Breast epithelium (tissue), 4 donors: ENCODE measurements at places on chromosomes 4 and X.

- no peak for DNase-seq
These were observed 76.0 kb downstream of the ABLIM2 start for GRCh38 chr4:8082517-8083055.

- DNase-seq = no peak
These were observed 546.9 kb downstream of the BCOR start for GRCh38 chrX:39550795-39551361.

DNA sequence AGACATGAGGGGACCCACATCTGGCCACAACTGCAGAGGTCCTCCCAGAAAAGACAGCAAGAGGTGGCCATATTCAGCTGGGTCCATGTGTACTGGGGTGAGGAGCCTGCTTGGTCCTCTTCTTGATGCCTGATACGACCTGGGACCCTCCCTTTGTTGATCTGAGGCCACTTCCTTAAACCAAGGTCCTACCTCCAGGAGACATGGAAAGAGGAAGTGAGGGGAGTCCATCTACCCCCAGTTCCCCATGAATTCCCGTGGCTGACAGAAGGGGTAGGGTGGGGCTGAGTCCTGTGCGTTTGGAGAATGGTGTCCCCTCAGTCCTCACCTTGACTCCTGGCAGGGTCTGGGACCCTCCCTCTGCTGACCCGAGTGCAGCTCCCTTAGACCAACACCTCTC is 2.1 kb downstream of the MAGEA10 start:
- DNase-seq = no peak

DNA sequence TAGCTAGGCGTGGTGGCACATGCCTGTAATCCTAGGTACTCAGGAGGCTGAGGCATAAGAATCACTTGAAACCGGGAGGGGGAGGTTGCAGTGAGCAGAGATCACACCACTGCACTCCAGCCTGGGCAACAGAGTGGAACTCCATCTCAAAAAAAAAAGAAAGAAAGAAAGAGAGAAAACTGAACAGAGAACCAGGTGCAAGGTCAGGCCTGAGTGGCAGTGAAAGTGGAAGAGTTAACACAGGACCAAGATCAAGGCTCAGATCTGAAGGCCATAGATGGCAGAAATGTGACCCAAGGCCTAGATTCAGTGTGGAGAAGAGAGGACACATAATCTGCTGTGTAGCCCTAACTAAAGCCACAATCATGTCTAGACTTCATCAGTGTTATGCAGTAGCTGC is 4.9 kb upstream of the ZNF630 start:
- DNase-seq = no peak

- DNase-seq = no peak
These were observed 128.8 kb downstream of the NSUN7 start for GRCh38 chr4:40878548-40879055.
